NCI-H187 treated with DMSO at 0.1 percent for 48 hours (cell line): ENCODE measurements at places on chromosomes 1 and 21.

- no peak for DNase-seq
Observed at GRCh38 chr1:108082001-108082400, 117.0 kb upstream of the VAV3 start.

DNA sequence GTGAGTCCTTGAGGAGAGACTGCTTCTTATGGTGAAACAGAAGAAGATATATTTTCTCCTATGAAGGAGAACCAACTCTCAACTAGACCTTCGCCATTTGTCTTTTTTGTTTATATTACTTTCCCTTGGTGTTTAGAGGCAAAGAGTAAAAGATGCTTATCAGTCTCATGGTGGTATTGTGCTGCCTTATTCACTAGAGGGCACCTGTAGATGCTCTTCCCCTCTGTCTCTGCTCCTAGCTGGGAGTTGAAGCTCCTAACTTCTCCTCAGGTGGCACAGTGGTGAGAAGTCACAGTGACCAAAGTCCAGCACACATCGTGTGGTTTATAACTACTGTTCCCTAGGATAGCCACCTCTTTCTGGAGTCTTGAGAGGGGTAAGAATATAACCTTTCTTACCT is 1359.6 kb downstream of the PLA2G4A start:
- DNase-seq, result no peak

DNA sequence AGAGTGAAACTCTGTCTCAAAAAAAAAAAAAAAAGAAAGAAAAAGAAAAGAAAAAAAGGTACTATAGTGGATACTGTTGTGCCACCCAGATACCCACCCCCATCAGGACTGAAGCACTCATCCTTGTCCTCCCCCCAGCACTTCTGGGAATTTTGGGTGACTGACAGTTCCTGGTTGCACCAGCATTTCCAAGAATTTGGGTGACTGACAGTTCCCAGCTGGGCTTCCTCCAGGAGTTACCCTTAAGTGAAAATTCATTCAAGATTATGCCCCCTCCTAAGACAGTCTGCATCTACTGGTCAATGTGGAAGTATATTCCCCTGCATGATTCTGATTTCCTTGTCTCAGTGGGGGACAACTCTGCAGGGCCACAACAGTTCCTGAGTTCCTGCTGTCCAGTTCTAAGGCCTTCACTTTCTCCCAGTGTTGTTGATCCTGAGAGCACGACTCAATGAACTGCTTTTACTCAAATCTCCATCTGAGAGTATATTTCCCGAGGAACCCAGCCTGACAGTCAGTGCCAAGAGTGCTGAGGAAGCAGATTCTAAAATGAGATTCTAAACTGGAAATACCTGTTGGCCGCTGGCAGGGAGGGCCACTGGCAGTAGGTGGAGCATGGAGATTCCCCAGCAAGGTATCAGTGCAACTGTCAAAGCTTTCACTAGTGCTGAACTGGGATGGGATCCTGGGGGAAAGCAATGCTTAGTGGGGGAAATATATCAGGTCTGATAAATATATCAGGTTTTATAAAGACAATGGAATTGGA is 18.5 kb downstream of the RIIAD1 start:
- DNase-seq, result no peak

DNA sequence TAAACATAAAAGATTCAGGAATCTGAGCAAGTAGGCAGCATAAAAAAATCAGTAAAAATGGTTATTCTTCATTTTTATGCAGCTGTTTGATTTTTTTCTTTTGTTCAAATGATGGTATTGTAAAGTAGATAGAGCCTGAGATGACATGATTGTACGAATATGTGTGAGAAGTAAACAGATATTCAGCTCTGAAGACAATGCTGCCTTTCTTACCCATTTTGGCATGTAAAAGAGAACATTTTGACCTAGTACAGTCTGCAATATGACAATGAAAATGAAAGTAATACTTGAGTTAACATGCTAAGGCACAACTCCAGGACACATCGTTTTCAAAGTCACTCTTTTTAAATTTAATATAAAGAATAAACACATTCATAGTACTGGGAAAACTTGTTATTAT is 95.7 kb upstream of the NCAM2 start:
- no peak for DNase-seq

DNA sequence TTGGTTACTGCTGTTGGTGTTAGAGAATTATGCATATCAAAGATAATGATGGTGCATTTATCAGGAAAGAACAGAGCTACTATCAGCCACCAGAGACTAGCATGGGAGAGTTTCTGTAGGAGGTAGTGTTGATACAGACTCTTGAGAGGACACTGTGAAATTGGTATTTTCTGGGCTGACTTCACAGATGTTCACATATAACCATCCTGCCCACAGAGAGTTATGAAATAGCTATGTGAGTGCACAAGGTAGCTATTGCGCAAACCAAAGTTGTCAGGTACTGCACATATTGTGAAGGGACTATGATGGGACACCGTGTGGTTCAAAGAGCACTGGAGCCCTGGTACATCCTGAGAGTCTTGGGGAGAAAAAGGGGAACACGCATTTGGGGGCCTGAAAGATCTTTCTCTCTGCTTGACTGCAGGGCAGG is 1.4 kb upstream of the TLCD4 start:
- DNase-seq, result no peak

DNA sequence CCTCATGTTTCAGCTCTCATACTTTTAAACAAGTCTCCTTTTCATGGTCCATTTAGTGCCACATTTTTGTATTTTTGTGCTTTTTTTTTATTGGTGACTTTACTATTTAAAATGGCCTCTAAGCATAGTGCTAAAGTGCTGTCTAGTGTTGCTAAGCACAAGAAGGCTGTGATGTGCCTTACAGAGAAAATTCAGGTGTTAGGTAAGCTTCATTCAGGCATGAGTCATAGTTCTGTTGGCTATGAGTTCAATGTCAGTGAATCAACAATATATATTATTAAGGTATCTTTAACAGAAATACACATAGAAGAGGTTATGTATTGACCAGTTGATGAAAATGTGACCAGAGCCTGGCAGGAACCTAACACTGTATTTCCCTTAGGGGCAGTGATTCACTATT is 12.8 kb upstream of the FUBP1 start:
- DNase-seq, result no peak

- DNase-seq, result no peak
Observed at GRCh38 chr1:85158910-85159309, 41.9 kb downstream of the SYDE2 start.
